ENCODE measurements at places on chromosomes 3 and 15.

DNA sequence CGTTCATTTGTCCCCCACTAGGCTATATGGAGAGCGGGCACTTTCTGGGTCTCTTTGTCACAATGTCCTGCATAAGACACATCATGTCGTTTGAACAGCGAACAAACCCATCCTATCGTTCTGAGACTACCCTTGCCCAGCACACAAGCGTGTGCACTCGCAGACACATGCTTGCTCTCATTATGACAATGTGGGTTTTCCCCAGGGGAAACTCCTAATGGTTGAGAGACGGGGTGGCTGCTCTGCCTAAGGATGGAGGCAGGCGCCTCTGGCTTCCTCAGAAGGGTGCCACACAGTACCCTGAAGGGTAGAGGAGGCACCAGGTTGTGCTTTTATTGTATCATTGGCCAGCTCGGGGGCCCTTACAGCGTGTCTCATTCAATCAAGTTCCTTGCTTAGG, 51.0 kb upstream of the MYZAP start:
- no peak for DNase-seq

GRCh38 chr3:15522016-15522415, 510 bp upstream of the COLQ start:
- no peak for DNase-seq

- peak; percentile 27 for DNase-seq
Measured at GRCh38 chr15:70023064-70023768, 74.5 kb downstream of the TLE3 start.

DNA sequence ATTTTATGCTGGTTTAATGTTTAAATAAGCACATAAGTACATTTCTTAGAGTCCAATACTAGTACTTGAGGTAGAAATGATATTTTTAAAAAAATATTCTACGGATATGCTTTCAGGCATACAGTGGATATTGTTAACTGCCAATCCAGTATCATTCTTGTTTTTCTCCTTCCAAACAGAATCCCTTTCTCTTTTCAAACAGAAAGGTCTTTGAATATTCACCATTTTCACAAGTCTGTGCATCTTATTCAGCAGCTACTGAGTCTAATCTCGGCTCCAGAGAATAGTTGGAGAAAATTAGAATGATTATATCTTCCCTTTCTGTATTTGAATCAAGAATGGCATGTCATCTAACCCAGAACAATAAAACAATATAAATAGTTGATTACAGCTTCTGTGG, 174.5 kb downstream of the GOLGA6L6 start:
- DNase-seq, result no peak

GRCh38 chr15:78266229-78266628, 1.9 kb downstream of the DNAJA4 start:
- DNase-seq, result no peak

GRCh38 chr3:136186344-136186743, 9.8 kb downstream of the MSL2 start:
- DNase-seq, result no peak

- DNase-seq, result peak; percentile 16
Measured at GRCh38 chr15:99014803-99015697, 7.5 kb upstream of the PGPEP1L start.

DNA sequence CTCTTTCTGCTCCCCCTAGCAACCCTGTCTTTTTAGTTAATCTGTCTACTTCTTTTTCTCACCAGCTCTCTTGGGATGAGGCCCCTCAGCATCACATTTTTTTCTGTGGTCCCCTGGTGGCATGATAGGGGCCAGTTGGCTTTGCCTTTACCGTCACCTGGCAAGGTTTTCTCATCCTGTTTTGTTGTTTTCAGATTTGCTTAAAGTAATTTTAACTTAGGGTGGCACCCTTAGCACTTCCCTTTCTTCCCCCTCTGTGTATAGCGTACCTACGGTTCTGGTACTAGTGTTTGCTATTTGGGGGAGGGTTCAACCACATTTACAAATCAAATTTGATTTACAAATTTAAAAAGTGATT, 35.6 kb downstream of the PDCD6IP start:
- no peak for DNase-seq

DNA sequence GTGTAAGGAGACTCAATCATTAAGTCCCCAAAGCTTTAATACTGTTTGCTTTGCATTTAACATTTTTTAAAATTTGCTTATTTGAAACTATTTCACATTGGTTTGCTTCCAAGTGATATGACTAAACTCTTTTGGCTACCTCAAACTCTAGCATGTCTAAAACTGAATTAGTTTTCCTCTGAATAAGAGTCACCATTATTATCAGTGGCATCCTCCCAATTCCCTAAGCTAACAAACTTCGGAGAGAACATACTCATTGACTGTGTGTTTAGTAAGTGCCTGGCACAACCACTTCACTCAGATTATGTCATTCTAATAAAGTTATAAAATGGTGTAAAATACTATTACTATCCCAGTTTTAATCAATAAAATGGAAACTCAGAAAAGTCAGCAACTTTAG, 21.9 kb downstream of the ATOSA start:
- no peak for DNase-seq

DNA sequence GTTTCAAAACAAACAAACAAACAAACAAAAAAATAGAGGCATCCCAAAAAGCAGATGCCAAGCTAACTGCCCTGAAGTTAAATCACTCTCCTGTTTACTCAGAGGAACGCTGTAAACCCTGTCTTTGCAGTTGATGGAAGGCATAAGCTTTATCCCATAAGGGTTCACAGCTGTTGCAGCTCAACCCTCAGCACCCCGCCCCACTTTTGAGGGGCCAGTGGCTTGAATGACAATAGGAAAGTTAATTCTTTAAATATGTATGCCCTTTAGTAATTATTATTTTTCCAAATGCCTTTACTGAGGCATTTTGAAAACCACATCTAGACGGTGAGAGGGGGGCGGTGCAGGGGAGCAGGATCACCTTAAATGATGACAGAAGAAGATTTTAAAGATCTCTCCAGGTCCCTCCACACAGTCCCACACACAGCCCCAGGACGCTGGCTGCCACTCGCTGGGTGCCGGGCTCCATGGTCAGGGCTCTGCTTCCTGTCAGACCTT, 272.1 kb downstream of the FAM43A start:
- no peak for DNase-seq

DNA sequence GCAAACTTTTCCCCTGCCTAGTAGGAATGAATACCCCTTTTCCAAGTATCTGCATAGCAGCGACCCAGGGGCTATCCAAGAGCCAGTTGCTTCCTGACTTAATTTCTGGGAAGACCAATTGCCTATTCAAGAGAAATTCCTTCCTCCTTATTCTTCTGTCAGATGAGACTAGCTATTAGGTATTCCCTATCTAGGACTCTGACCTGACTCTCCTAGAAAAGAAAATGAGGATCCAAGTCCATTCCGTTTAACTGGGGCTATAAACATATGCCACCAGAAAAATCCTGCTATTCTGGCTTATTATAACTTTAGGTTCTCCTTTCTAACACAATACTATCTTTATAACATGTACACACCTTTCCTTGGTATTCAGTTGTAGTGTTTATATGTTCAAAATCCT, 1.7 kb downstream of the HHLA2 start:
- DNase-seq, result no peak

GRCh38 chr15:57618325-57618724, 26.6 kb downstream of the MYZAP start:
- DNase-seq, result no peak

GRCh38 chr3:142318331-142318730, 92.9 kb upstream of the GK5 start:
- DNase-seq, result no peak

- DNase-seq, result no peak
Measured at GRCh38 chr3:194984622-194985021, 286.3 kb downstream of the XXYLT1 start.

GRCh38 chr3:197168606-197169005, 129.8 kb downstream of the DLG1 start:
- DNase-seq, result peak; percentile 34

- DNase-seq, result no peak
Measured at GRCh38 chr3:99579965-99580364, 58.4 kb upstream of the COL8A1 start.

DNA sequence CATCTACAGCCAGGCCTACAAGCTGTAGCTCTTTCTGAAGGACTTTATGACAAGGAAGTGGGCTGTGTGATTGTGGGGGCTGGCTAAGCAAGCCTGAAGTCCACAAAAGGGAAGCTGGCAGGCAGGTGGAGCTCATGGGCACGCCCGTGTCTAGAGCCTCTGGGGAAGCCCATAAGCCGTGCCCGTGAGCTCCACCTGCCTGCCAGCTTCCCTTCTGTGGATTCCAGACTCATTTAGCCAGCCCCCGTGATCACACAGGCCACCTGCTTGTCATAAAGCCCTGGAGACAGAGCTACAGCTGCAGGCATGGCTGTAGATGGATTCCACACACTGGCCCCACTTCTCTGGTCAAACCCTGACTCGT, 15.2 kb downstream of the EFCC1 start:
- no peak for DNase-seq

- DNase-seq, result peak; percentile 41
Measured at GRCh38 chr15:89007989-89008388, 80.3 kb upstream of the ABHD2 start.

DNA sequence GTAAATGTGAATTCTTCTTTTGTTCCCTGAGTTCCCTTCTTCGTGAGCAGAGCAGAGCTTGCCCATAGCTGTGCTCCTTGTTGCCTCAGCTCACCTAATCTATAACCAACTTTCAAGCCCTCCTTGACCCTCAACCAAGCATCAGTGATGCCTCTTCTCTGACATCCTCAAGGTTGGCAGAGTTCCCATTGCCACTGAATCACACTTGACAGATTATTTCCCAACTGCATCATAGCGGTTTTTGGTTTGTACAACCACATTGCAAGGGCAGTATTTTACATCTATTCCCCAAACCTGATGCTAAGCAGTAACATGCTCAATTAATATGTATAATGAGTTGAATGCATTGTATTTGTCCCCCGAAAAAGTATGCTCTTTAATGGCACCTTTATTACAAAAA, 133.0 kb upstream of the SNTN start:
- DNase-seq, result no peak

DNA sequence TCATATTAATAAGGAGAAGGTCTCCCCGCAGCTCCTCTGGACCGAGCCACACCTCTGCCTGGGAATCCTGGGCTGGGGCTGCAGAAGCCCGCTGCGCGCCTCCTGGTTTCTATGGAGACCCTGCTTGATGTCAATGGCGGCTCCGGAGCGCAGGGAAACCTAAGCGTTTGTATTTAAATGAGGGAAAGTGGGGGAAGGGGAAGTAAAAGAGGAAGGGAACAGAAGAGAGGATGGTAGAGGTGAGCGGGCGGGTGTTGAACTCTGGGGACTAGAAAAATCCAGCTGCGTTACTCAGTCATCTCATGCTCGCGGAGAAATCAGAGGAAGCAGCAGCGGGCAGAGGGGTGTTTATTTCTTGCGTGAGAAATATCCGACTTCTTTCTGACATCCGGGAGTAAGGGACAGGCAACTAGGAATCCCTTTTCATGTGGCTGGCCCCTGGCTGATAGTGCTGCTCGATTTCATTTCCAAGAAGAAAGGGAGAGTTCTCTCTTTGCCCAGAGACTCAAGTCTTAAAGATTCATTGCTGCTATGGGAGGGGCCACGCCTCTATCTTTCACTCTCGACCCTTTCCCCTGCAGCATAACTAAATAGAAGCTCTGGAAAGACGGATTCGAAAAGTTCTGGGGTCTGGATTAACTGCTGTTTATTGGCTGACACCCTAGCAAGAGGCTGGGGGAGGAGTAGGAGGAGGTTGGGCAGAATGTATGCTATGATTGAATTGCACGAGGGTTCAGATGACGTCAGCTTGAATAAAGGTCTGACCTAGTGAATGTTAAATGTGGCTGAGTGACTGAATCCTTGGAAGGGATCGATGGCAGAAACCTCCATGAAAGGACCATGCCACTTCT, 110.5 kb upstream of the GAP43 start:
- DNase-seq, result peak; percentile 3

DNA sequence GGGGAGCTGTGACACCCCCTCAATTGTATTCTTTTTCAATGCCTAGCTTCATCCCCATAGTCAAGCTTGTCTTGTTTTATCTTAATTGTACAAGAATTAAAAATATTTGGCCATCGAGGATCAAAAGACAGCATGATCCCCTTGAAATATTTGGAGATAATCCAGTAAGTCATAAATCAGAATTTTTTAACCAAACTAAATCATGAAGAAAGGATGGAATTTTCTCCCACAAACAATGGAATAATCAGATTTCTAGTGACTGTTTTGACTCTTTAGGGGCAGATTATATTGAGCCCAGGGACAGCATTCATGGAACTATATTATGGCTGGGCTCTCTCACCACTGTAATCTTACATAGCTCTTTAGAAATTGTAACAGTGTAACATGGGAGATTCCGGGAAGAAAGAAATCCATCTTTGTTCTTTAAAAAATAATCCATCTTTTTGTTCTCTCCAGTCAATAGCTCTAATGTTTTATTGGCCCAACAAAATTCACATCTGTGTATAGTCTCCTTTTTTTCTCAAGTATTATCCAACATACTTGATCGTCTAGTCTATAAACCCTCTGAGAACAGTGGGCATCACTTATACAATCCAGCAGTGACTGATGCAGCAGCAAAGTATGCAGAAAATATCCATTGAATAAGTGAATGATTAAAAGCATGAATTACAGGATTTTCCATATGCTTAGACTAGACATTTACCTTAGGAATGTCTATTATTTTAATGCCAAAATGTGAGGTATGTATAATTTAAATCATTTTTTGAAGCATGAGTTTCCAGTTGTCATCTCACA, 277.0 kb upstream of the PLSCR5 start:
- no peak for DNase-seq

Data from hematopoietic multipotent progenitor cell treated with erythropoietin and hydrocortisone succinate and interleukin-3 and kit ligand, for 6 days (in vitro differentiated cells).